IMR-90 (cell line): ENCODE measurements at places on chromosomes 11 and 22. TPM values are rescaled to one million over a fixed set of nuclear protein-coding genes. Genes with fewer than 3 reads are reported as not detected.
A peak's percentile ranks its signal among the peaks of the same experiment; 100 is the strongest.

DNA sequence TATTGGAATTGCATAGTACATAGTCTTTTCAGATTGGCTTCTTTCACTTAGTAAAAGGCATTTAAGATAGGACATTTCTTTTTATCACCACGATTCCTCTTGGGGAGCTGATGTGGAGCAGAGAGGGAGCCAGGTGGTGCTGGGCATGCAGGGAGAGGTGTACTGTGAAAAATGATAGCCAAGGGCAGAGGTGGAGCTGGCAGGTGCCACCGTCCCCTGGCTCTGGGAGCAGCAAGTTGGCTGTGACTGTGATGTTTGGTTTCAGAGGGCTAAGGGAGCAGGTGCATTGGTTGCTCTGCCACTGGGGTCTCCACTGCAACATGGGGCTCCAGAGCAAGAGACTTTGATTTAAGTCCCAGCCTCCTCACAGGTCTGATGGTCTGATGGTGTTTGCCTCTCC is 16.5 kb downstream of the SGSM1 start:
- DNase-seq: no peak

DNA sequence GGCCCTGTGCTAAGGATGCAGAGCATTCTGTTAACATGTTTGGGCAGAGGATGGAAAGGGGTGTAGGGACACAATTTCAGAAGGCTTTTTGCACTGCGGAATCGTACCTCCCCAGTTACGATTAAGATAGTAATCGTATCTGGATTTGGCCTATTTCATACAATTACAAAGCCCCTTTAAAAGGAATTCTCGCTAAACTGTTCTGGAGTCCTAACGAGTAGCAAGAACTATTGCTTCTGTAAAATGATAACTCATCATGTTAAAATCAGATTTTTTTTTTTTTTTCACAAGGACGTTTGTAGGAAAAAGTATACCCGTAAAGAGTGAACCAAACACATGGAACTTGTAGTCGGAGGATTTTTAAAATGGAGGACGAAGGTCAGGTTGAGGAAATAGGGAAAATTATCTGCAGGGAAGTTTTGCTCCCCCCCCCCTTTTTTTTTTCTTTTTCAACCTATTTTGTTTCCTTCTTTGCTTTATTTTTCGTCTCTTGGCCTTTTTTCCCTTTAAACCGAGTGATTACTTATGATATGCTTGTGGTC is 934 bp downstream of the HSD17B12 start:
- DNase-seq: peak; percentile 30

DNA sequence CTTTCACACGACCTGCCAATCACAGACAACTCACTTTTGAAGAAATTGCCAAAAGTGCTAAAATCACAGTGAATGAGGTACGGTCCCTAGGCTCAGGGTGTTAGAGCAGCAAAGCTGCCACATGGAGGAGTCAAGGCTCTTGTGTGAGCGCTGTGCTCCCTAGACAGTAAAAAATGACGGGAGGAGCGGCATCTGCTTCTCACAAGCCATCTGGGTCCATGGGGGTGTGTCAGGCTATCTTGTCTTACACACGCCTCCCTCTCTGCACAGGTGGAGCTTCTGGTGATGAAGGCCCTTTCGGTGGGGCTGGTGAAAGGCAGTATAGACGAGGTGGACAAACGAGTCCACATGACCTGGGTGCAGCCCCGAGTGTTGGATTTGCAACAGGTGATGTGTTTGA is 14.8 kb downstream of the PSMD13 start:
- no peak for DNase-seq

- DNase-seq: no peak
These were observed 147.0 kb upstream of the NTM start for GRCh38 chr11:131223198-131223991.

DNA sequence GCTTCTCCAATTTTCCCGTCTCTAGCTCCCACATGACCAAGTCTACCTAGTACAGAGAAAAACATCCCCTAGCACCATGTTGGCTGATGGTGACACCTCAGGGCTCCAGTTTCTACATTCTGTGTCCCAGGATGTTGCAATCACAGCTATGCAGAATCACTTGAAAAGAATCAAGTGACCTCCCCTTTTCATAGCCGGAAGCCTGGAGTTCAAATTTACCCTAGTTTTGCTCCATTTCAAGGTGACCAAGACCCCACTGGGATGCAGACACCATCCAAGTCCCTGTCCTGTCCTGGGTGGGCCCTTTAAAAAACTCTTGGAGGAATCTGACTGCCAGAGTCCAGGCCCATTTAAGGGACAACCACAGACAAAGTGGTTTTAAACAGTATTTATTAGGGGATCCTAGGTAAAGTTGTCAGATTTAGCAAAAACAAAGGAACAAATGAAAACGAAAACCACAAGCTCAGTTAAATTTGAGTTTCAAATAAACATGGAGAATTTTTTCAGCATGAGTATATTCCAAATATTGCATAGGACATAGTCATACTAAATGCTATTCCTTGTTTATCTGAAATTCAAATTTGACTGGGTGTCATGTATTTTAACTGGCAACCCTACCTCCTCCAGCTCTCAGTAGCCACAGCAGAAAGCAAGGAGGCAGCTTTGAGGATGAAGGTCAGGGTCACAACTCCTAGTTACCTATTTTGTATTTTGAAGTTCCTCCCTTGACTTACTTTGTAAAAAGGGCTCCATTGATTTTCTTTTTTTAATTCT is 52.4 kb downstream of the MIAT start:
- peak; percentile 76 for DNase-seq

GRCh38 chr22:31230155-31230870 is 18.2 kb downstream of the LIMK2 start:
- DNase-seq: peak; percentile 44

The DLAT gene
- 15.3 and 15.5 TPM in 2 replicates for polyA plus RNA-seq

The HEPACAM gene
- 0.03 and 0.09 TPM in 2 replicates for polyA plus RNA-seq

The DCDC1 gene
- polyA plus RNA-seq: not detected in 2 replicates
